Ureter (tissue), 1 donor: ENCODE measurements at places on chromosomes 3 and 15.

GRCh38 chr3:158936530-158937113 lies 134.8 kb downstream of the MFSD1 start:
- no peak for DNase-seq

- no peak for DNase-seq
Observed at GRCh38 chr3:72485641-72486040, 362.6 kb downstream of the SHQ1 start.

DNA sequence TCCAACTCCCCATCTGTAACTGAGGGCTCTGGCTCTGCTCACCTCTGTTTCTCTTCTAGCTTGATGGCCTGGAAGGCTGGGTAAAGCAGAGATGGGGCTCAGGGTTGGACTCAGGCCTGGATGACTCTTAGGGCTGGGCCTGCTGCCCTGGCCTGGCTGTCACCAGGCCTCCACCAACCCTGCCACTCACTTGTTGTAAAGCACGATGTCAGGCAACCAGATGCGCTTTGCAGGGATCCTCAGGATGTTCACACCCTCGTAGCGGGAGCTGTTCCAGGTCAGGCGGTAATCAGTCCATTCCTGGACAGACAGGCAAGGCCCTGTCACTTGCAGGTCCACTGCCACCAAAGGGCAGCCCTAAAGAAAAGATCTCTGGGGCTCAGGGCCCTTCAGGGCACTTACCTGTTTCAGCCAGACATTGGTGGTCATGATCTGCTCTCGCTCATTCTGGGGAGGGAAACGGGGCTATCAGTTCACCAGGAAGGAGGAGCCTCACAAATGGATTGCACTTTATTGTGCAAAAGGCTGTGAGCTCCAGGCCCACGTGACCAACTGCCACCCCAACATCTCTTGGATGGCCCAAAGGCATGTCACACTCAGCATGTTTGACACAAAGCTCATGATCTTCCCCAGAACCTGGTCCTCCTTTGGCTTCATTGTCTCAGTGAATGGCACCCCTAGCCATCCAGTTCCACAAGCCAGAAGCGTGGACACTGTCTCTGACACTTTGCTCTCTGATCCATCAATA lies 9.9 kb downstream of the CHRNB4 start:
- DNase-seq = no peak

GRCh38 chr3:167821248-167821805 lies 85.8 kb downstream of the SERPINI1 start:
- no peak for DNase-seq

DNA sequence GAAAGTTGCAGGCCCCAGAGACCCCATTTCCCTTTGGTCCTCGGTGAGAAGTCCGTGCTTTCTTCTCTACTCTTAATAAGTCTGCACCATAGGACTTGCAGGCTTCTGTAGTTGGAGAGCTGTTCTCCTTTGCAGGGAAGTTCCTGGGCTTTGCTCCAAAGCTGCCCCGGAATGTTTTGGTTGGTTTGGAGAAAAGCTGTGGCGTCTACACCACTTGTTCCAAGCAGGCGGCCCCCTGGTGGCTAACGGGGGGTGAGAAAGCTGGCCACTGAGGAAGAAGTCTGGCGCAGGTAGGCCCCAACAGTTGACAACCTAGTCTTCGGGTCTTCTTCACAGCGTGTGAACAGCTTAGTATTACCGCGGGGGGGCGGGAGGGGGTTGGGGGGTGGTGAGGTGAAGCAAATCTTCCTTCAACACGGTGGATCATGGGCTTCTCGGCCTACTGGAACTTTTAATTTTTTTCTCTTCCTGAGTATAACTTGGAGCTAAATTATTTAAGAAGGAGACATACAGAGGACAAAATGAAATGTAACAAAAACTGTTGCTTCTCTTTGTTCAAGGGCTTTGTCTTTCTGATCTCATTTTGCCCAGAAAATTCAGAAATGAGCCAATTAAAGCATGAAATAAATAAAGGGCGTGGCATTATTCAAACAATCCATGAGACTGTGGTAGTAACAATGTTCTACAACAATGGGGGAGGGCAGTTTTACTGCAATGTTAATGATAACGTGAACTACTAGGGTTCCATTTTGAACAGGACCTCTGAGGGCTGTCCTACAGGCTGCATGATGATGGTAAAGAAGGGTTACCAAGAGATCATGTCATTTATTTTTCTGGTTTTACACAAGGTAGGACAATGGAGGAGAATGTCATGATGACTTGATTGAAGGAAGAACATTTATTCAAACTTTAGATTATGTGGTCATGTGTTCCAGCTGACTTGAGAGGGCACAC lies 2.2 kb upstream of the THRB start:
- peak; percentile 81 for DNase-seq

GRCh38 chr3:16182183-16182582 lies 7.7 kb downstream of the GALNT15 start:
- DNase-seq = no peak
